Hepatic stellate cell (primary cell): ENCODE measurements at places on chromosomes 13 and 19.

DNA sequence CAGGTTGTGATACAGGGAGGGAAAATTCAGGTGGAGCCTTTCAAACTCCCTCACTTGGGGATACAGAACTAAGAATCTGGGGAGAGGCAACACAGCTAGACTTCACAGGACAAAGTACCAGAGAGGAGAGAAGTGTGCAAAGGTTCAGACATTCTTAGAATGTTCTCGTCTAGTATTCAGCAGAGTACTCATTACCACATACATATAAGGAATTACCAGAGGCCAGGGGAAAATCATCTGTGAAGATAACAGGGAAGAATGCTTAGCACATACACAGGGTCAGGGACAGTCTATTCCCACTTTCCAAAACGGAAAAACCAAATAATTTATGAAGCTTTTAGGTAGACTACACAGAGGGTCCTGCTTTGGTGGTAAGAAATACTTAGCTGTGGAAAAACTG lies 58.1 kb downstream of the TRPC4 start:
- DNase-seq: no peak

DNA sequence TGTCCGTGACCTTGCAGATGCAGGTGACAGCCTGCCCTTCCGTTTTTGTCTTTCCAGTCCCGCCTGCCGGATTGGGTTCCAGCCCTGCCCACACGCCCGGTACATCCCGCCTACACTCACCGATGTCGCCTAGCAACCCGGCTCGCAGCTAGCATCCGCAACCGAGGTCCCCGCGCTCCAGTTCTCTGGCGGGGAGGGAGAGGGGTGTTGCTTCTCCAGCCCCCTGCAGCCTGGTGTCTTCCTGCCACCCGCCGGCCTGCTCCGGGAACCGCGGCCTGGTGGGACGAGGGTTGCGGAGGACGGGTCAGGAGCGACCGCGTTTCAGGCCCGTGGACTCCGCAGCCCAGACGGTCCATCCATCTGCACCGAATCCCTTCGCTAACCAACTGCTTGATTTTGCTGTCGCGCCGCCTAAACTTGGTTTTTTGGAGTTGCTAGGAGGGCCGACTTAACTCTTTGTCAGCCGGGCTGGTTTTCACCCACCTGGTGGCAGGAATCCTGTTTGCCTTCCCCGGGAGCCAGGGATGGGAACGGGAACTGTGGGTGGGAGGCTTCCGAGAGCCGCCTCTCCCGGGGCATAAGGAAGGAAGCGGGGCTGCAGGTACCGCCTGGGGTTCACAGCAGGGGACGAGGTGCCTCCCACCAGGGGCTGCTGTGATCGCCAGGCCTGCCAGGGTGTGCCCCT lies 15.4 kb upstream of the MATK start:
- no peak for DNase-seq

- DNase-seq: no peak
Observed at GRCh38 chr13:103525530-103525929, 459.3 kb upstream of the SLC10A2 start.

DNA sequence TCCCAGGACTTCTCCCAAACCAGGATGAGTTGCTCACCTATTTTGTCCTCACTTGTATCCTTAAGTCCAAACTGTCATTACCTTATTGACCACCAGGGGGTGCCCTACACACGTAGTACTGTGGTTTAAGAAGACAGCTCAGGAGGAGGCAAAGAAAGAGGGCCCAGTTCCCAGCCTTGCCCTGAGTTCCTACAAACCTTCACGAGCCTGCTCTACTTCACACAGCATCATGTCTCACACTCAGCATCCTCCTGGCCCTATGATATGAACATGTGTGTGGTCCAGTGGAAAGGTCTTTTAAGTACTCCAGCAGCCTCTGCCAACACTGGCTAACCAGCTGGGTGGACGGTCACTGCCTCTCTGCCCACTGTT lies 8.1 kb upstream of the ZNF784 start:
- DNase-seq: peak; percentile 69

DNA sequence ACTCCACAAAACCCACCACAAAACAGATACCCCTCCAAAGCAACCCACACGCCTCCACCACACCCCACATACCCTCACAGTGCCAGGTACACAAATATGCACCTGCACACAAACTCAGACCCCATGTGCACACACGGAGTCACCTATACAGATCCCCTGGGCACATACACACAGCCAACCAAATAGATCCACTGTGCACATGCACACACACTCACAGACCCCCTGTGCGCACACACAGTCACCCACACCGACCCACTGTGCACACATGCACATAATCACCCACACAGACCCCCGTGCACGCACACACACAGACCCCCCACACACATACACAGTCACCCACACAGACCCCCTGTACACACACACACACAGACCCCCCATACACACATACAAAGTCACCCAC lies 107.8 kb downstream of the HSPH1 start:
- no peak for DNase-seq

DNA sequence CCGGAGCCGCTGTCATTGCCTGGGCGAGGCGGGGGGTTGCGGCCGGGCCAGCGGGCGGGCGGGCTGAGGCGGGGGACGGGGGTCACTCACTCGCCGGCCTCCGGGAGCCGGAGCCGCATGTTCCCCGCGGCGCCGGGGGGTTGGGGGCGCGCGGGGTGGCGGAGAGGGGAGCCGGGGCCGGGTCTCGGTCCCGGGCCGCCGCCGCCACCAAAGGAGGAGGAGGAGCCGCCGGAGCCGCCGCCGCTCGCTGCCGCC lies 149 bp downstream of the MED26 start:
- no peak for DNase-seq

DNA sequence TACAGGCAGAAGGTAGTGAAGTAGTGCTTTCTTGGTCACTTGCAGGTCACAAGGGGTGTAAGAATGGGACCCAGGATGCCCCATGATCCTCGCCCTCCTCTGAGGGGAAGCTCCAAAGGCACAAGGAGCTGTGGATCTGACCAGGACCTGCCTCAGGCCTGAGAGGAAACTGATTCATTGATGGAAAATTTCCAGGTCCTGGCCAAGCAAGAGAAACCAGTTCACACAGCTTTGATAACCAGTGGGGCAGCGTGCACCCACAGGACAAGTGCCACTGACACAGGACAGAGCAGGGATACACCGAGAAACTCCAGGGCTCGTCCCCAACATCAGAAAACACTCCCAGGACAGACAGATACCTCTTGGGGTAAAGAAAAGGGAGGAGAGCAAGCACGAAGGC lies 177.1 kb downstream of the RBM26 start:
- no peak for DNase-seq

DNA sequence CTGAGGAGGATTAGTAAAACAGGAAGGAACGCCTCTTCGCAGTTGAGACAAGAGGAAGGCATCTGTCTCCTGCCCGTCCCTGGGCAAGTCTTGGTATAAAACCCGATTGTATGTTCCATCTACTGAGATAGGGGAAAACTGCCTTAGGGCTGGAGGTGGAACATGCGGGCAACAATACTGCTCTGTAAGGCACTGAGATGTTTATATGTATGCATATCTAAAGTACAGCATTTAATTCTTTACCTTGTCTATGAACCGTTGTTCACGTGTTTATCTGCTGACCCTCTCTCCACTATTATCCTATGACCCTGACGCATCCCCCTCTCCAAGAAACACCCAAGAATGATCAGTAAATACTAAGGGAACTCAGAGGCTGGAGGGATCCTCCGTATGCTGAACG lies 722 bp upstream of the TIMM50 start:
- DNase-seq: no peak

DNA sequence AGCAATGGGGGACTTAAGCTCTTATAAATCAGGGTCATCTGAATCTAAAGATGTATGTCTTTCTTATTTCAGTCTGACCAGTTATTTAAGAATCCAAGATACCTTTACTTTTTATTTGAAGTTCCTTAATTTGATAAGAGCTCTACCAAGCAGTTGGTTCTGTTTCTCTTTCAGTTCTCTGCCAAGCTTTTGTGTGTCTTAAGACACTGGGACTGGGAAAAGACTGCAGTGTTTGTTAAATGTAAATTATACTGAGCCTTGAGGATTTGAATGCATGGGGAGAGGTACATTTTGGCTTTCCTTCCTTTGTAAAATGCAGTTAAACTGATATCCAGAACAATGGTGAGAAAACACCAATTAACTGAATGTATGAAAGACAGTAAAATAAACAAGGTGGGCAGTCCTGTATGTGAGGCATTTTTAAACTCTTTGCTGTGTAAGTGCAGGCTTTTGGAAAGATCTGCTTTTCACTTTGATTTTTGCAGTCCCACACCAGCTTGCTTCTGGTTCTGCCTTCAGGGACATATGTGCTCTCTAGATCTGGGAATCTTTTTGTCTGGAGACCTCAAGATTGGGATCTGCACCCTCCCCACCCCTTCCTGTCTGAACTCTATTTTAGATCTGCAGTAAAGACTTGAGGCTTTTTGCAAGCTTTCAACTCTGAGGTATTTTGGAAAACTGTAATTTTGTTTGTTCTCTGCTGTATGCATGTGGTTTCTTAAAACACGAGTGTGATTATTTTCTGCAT lies 77.6 kb downstream of the LRCH1 start:
- DNase-seq: no peak

GRCh38 chr13:22102271-22102670 lies 431.4 kb downstream of the FGF9 start:
- DNase-seq: no peak

GRCh38 chr19:6527893-6528543 lies 2.8 kb upstream of the TNFSF9 start:
- DNase-seq: no peak

GRCh38 chr13:81406639-81407292 lies 1065.8 kb upstream of the SPRY2 start:
- no peak for DNase-seq

- no peak for DNase-seq
Observed at GRCh38 chr19:33191501-33191900, 2.6 kb upstream of the LRP3 start.

DNA sequence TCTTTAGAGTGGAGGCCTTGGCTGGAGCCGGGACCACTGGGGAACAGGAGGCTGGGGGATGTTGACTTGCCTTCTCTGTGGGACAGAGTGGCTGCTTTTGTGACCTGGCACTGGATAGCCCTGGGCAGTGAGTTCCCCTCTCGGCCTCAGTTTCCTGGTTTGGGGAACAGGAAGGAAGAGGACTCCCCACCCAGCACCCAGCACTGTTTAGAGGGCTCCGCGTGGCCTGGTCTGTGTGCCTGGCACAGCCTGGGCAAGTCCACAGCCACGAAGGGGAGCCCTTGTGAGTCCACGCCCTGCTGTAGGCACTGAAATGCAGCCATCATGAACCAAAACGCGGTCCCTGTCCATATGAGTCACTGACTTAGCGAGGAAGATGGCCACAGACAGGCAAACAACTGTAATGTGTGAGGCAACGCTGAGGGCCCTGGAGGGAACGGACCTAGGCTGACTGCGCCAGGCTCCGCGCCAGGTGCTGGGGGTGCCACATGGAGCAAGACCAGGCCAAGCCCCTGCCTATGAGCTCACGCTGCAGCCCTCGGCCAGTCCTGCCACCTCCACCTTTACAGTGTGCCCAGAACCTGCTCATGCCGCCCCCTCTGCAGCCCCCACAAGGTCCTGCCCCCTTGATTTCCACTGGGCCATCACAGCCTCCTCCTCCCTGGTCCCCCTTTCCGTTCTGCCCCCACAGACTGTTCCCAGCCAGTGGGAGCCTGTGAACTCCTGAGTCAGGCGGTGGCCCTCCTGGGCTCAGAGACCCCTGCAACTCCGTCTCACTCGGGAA lies 35.5 kb downstream of the PAK4 start:
- DNase-seq: no peak

GRCh38 chr13:27922883-27923612 lies 3.2 kb downstream of the PDX1 start:
- no peak for DNase-seq

GRCh38 chr13:44331912-44332851 lies 41.4 kb upstream of the SERP2 start:
- DNase-seq: peak; percentile 22

GRCh38 chr13:109785141-109785891 lies 1.1 kb downstream of the IRS2 start:
- peak; percentile 34 for DNase-seq

DNA sequence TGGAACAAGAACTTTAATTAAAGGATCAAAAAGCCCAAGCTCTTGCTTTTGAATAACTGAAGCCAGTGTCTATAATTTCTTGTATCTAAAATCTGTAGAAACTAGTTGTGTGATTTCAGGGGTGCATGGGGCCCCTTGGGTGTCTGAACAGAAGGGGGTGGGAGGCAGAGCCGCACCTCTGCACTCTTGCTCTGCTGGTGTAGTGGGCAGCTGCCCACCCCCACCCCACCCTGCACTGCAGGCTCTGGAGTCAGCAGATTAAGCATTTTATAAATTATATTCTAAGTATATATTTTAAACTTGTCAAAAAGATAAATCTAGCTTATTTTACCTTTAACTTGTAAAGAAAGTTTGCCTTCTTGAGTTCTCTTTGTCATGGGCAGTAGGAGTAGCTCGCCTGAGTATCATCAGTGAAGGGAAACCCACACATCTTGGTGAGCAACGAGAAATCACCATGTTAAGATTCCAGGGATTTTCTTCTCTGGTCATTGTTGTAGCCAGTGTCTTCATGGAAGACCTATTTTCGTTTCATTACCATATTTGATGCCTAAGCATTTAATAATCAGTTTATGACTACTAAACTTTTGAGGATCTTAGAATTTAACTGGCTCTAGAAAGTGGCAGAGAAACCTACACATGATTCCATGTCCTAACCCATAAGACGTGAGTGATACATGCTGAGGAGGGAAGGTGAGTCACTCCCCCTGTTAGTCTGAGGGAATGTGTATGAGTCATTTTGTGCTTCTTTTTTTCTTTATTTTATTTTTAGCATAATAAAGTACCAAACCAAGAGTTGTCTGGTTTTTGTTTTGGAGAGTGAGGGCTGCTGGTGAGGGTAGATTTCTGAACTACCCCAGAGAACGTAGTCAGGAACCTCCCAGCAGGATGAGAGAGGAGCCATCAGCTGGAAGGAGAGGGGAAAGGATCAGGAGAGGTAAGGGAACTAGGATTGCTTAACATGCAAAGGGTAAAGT lies 7.7 kb downstream of the UBE2L5 start:
- peak; percentile 74 for DNase-seq

- DNase-seq: peak; percentile 12
Observed at GRCh38 chr13:50224534-50224933, 209.3 kb downstream of the KCNRG start.

DNA sequence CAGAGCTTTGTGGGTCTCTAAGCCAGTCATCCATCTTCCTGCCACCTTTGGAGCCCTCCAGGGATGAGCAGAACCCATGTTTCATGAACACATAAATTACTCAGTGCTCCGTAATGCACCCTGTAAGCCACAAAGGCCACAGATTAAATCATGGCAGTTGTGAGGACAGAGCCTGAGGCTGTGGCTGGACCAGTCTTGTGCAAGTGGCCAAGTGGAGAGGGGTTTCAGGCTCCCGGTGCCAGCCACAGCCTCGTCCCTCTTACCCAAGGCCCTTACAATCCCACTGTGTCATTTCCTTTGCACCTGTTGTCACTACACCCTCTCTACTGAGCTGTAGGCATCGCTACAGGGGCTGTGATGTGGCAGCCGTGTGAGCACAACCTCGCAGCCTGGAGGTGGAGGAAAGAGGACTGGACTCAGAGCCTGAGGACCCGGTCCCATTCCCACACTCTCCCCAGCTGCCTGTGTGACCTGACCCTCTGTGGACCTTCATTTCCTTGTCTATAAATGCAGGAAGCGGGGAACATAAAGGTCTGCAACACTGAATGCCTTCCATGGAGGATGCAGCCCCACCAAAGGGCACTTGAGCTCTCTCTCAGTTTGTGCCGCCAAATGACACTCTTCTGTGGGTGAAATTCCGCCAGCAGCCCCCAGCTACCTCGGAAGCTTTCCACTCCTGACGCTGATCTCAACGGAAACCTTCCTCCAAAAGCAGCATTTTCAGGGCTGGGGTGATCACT lies 792.0 kb downstream of the UQCRFS1 start:
- DNase-seq: no peak
